Right kidney (tissue), 9 donors: ENCODE measurements at places on chromosomes 4 and X.

DNA sequence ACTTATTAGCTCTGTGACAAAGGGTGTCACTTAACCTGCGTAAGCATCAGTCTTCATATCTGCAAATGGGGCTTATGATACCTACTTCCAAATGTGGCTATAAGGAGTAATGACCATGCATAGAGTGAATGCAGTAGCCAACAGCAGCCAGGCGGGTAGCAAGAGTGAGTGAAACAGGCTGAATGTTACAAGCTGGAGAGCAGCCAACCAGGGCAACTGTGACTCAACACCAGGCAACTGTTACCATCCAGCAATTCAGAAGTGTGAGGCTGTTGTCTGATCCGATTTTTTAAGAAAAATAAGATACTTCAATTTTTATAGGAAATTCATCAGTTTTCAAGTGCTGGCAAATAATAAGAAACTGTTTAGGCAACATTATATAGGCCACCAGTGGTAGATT lies 270.2 kb upstream of the TAPT1 start:
- DNase-seq: no peak

GRCh38 chr4:139403462-139403861 lies 50.5 kb upstream of the RAB33B start:
- DNase-seq: no peak

GRCh38 chr4:100979736-100980135 lies 367.6 kb downstream of the PPP3CA start:
- DNase-seq: no peak

DNA sequence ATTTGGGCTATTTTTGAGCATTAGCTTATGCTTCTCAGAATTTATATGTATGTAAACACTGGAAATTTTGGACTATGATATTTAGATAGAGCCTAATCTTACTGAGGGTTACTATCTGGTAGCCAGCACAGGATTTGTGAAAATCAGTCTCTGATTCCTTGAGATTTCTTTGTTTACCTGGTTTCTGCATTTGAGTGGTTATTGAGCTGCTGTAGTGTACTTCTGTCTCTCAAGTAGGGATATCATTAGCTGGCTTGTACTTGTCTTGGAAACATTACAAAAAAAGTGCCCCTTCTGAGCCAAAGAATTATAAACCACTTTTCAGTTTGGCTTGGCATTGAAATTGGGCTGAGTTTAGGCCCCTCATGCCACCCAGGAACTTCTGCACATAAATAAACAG lies 49.7 kb downstream of the TLL1 start:
- DNase-seq: no peak

- DNase-seq: no peak
These were observed 49.5 kb upstream of the LNX1 start for GRCh38 chr4:53640576-53641453.

DNA sequence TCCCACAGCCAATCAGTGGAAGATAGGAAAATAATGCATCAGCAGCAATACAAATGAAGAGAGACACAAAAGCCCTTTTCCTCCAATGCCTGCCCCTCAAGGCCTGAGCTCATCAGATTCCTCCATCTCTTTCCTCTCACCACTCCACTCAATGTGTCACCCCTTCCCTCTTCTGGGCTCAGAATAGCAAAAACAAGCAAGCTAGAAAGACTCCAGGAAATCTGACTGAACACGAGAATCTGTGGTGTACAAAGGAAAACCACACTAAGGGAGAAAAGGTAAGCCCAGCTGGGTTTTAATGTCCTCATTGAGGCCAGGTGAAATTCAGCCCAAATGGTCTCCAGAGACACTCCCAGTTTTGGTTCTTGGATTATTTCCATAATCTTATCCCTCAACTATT lies 46.3 kb downstream of the ARHGEF9 start:
- no peak for DNase-seq

- DNase-seq: no peak
These were observed 48.8 kb downstream of the SULT1E1 start for GRCh38 chr4:69811166-69811565.

- no peak for DNase-seq
These were observed 5.7 kb upstream of the ZNF330 start for GRCh38 chr4:141215030-141215429.

GRCh38 chrX:150504397-150505182 lies 63.8 kb upstream of the MTM1 start:
- DNase-seq: no peak
